ENCODE measurements at places on chromosomes 2 and 18.

GRCh38 chr18:72013427-72013850 is 530.7 kb downstream of the CBLN2 start:
- DNase-seq: no peak

- DNase-seq: no peak
These were observed 242.0 kb upstream of the LYPD1 start for GRCh38 chr2:132911726-132912724.

DNA sequence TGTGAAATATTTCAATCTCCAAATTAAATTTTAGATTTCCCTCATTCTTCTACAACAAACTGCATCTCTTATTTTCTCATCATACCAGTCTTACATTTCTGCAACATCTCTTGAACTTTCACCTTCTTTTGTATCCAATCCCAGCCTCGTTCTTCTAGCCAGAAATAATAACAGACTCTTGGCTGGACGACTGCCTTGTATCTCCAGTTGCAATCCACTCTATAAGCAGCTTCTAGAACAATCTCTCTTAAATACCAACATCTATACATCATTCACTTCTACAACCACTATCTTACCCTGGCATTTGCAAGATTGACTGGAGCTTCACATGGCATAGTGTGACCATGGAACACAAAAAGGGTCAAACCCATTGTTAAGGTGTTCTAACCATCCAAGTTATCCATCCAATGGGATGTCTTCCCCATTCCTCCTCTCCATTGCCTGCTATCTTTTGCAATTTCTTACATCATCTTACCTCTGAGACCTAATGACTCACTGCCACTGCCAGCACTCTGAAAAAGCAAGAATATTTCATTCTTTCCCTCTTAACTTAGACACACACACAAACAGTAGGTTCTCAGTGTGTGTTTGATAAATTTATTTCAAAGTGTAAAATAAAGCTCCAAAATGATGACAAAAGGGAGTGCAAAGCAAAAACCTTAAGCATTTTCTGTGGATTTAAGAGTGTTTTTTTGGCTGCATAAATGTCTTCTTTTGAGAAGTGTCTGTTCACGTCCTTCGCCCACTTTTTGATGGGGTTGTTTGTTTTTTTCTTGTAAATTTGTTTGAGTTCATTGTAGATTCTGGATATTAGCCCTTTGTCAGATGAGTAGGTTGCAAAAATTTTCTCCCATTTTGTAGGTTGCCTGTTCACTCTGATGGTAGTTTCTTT is 145.6 kb downstream of the METTL4 start:
- no peak for DNase-seq

DNA sequence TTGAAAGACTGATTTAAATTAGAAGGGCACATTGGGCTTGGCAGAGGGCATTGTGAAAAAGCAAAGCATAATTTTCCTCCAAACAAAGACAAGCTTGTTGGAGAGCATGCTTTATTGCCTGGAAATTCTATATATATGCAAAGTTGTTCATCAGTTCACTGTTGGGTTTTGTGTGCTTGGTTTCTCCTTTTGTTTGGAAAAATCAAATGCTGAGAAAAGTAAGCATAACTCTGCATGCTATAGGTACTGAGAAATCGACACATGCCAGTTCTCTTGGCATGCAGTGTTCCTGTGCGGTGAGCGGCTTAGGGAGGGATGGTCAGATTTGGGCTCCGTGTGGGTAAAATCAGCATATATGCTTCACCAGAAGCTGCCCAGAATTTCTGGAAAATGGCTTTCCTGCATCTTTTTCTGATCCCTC is 161.0 kb downstream of the RAPGEF4 start:
- DNase-seq: no peak

DNA sequence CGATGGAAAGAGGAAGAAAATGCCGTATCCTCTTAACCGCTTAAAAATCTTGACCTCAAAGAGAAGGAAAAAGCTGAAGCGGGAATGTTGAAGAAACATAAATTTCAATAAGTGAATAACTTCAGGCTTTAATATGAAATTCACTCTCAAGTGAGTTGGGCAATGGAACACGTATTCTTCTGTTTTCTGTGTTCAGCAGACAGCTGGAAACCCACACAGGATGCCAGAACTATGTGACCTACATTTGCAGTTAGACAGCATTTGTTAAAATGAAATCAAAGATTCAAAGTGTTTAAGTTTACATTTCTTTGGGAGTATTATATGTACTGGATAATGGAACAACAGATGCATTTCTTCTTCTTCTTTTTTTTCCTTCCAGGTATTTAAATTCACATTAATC is 80.5 kb upstream of the SPATS2L start:
- no peak for DNase-seq

GRCh38 chr2:86256982-86257381 is 57.7 kb downstream of the MRPL35 start:
- no peak for DNase-seq

All from activated CD8-positive, alpha-beta memory T cell treated with anti-CD3 and anti-CD28 coated beads for 4 hours (primary cell).